ENCODE measurements at places on chromosomes 5 and 9.

- DNase-seq: no peak
These were observed 146.3 kb downstream of the TTC39B start for GRCh38 chr9:15160673-15161072.

DNA sequence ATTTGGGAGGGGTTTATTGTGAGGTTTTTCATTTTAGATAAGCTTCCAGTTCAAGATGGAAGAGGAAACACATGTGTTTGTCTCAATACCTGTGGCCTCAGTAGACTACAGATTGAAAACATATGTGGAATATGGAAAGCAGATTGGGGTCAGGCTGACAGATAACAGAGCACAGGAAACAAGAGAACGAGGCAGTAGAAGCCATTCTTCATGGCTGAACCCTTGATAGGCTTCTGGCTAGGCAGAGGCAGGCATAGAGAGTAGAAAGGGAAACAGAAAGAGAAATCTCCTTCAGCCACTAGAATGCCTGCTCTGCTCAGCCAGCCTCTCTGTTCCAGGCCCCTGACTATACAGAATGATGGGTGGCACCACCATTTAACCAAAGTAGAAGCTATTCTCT lies 152.5 kb downstream of the MUSK start:
- DNase-seq: no peak

GRCh38 chr9:120261419-120261818 lies 318.5 kb downstream of the CDK5RAP2 start:
- no peak for DNase-seq

DNA sequence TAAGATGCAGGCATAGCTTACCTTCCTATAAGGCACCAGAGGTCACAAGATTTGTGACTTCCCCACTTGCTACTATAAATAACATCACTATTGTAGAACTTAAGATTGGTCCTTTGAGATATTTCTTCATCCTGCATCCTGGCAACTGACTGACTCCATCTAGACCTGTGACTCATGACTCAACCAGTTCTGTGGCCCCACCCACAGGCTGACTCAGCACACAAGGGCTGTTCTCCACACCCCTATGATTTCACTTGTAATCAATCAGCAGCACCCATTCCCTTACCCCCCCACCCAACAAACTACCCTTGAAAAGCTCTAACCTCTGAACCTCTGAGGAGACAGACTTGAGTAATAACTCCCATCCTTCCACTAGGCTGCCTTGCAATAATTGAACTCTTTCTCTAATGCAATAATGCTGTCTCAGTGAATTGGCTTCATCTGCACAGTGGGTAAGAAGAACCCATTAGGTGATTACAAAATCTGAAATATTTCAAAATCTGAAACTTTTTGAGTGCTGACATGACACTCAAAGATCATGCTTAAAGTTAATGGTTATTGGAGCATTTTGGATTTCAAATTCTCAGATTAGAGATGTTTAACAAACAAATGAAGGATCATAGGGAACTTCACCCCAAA lies 296.7 kb downstream of the ARL15 start:
- DNase-seq: no peak

DNA sequence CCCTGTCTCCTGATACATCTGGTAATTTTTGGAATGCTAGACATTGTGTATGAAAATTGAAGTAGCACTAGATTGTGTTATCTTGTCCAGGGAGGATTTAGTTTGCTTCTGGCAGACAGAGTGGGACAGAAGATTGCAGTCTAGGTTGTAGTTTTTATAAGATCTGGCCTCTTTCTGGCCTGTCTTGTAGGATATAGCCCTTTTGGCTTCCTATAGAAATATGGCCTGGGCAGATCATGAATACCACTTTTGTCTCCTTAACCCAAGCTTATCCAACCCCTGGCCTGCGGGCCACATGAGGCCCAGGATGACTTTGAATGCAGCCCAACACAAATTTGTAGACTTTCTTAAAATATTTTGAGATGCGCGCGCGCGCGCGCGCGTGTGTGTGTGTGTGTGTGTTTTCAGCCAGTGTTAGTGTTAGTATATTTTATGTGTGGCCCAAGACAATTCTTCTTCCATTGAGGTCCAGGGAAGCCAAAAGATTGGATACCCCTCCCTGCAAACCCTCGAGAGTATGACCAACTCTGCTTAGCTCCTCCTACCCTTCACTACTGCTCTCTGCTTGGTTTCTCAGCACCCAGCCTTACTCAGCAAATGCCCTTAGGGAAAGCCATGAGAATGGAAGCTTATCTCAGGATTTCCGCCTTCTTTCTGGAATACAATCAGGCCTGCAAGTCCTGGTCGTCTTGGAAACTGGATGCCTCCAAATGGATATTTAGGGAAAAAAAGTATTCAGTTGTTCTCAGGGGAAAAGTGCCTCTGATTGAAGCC lies 26.5 kb downstream of the ANKRD33B start:
- no peak for DNase-seq

- DNase-seq: no peak
These were observed 9.0 kb upstream of the NSD1 start for GRCh38 chr5:177124486-177124991.

DNA sequence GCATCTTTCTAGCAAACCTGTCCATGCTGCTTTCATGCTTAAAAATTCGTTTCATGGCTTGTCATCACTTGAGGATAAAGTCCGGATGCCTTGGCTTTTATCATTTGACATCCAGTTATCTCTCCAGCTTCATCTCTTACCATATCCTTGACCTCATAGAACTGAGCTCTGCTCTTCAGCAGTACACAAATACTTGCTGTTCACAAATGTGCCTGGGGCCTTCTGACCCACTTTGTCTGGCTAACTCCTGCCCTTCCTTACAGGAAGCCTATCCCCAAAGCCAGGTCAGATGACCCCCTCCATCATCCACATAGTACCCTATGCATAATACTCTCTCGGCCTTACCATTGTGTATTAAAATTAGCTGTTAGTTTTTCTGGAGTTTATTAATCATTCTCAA lies 249.1 kb downstream of the SAXO1 start:
- no peak for DNase-seq

GRCh38 chr9:99211746-99212145 lies 10.0 kb downstream of the ALG2 start:
- DNase-seq: no peak

DNA sequence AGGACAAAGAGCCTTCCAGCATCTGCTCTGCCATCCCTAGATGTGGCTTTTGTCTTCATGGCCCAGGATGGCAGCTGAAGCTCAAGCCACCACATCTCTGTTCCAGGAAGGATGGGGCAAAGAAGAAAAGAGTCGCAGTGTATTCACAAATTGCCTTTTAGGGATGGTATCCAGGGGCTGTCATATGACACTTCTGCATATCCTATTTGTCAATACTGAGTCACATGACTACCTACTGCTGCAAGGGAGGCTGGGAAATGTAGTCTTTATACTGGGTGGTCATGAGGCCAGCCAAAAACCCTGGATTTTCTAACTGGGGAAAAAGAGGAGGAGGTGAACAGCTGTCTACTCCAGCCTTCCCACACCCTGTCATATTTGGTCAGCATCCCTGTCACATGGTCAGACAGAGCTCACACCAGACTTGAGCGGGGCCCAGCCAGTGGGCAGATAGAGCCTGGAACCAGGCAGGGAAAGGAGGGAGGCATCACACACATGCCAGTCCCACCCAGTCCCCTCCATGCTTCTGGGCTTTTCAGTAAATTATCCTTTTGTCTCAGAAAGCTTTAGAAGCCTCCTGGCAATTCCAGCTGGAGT lies 52.0 kb downstream of the OLFM1 start:
- no peak for DNase-seq

DNA sequence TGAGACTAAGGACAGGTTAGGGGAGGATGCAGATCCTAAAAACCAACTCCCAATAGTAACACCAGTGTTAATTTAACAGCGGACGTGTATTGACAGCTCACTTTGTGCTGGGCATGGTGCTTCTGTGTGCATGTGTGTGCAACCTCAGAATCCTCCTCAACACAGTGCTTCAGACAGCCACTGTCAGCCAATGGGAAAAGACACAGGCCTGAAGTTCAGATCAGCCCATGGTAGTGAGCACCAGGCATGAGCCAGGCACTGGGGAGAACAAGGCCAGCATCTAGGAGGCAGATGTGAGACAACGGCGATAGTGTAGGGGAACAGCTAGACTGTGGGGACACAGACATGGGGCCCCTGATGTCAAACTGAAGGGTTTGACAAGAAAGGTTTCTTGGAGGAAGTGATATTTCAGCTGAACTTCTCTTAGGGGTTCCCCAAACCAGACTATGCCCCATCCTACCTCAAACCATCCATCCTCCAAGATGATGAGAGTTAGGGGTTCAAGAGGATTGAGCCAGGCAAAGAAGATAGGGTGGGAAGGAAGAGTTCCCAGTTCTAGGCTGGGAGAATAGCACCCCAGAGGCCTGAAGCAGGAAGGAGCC lies 71.5 kb upstream of the PSD2 start:
- DNase-seq: no peak

GRCh38 chr9:76985581-76985980 lies 33.9 kb upstream of the FOXB2 start:
- no peak for DNase-seq

- DNase-seq: no peak
These were observed 46.9 kb upstream of the FREM1 start for GRCh38 chr9:14957109-14957508.

DNA sequence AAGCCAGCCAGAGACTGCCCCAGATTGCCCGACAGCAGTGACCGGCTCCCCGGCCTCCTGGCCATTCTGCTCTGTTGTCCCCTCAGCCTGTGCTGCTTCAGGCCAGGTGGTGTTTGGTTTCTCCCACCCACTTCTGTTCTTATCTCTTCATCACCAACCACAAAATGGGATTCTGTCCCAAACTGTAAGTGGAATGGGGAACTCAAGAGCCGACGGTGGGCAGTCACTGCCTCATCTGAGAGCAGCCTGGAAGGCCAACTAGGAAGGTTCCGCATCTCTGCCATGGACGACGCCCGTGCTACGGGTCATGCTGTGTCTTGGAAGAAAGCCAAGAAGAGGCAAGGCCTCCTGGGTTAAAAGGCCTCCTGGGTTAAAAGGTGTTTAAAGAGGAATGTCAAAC lies 219.0 kb upstream of the PIK3R1 start:
- no peak for DNase-seq

GRCh38 chr9:91089405-91090129 lies 272.2 kb downstream of the AUH start:
- DNase-seq: no peak

- no peak for DNase-seq
These were observed 218.9 kb downstream of the NXNL2 start for GRCh38 chr9:88753691-88754367.

GRCh38 chr9:116149844-116150243 lies 3.7 kb upstream of the PAPPA start:
- no peak for DNase-seq

DNA sequence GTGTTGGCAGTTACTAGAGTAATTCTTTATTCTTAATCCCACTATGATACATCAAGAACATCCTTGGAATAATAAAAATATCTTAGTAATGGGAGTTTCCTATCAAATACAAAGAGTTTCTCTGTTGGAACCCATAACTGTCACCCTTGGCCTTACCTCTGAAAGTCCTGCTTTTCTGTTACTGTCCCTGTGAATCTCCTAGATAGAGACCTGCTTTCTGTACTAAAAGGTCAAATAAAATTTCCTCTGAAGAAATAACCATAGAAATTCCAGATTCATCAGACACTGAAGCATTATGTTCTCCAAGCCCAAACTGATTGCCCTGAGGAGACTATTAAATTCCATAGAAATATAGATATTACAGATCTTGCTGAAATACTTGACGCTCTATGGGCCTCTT lies 63.0 kb downstream of the KCNV2 start:
- no peak for DNase-seq

GRCh38 chr5:43357878-43358281 lies 44.7 kb upstream of the HMGCS1 start:
- no peak for DNase-seq

DNA sequence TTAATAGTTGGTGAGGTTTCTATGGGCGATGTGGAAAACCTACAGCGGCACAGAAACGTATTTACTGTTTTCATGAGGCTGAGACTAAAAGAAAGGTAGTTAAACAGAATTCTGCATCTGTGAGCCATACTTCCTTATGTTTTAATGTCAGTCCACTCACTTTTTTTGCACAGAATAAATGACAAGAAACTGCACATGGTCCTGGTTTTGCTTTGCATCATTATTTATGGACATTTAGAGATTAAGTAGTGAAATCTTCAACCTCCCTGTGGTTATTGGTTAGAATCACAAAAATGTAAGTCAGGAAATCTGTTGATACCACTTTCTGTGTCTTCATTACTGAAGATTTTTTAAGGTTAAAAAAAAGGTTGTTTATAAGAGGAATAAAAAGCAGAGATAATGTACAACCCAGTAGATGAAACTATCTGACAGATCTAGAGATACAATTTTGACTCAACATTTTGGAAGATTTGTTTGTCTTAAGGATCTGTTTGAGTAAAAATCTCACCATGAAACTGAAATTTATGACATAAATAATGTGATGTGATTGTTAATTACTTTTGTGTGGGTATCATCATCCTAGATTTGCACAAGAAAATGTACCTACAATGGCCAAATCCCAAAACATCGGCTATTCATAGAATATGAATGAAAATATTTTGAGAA lies 2.4 kb downstream of the PRR16 start:
- DNase-seq: no peak

DNA sequence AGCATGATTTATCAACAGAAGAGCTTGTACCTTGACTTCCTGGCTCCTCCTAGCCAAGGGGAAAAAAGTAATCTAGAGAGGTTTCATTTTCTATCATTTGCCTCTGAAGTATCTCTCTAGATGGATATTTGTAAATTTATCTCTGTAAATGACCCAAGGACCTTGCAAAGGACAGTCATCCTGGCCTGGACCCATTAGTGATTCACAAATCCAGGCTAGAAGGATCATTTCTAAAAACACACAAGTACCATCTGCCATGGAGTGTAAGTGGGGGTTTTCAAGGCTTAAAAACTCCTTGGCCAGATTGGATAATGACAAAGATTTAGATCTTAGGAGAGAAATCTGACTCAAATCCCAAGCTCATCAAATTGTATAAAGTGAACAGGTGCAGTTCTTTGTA lies 8.1 kb downstream of the TTC23L start:
- no peak for DNase-seq

DNA sequence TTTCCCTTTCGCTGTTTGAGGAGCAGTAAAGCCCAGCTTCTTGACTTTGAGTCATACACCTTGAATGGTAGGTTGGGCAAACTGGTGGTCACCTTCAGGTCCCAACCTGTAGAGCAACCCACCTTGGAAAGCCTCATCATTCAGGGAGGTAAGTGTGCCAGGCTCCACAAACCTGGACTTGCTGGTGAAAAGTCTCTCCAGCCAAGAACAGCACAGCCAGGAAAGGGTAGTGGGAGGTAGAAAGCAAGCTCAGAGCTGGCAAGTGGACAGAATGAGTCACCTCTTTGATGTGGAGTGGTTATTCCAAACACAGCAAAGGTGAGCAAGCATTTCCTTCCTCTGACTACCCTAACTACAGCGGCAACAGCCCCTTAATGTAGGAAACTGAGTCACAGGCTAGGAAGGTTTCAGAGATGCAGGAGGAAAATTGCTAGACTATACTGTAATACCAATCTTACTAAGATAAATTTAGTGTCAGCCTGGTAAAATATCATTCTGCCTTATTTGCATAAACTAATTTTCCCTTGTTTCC lies 117.5 kb upstream of the MTAP start:
- DNase-seq: no peak

- no peak for DNase-seq
These were observed 330.6 kb downstream of the ASTN2 start for GRCh38 chr9:117084221-117084620.

All from thoracic aorta (tissue), 2 donors.